Mesendoderm (in vitro differentiated cells): ENCODE measurements at places on chromosomes 12 and 14.
A peak's percentile ranks its signal among the peaks of the same experiment; 100 is the strongest.

DNA sequence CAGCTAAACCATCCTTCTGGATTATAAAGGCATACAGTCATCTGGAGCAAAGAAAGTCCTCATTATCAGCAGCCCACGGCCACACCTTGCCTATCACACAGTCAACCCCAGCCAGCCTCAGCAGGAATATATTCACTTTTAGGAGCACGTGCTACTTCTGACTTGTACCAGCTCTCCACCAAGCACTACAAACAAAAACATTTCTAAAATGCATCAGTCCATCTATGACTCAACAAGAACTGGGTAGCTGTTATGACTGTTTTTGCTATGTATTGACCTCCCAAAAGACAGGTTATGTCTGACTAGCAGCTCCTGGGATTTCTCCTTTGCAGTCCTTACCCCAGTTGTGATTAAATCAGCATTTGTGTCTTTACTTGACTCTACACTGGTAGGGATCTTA, 31.2 kb downstream of the NUAK1 start:
- no peak overlapping the region for H3K27ac ChIP-seq
- no peaks in the 10 kb centered on the region for H3K36me3 ChIP-seq
- peaks cover 27% of the 10 kb centered on the region for H3K4me1 ChIP-seq
- no peak overlapping the region for H3K4me3 ChIP-seq
- no peaks in the 10 kb centered on the region for H3K27me3 ChIP-seq

- no peak overlapping the region for H3K27ac ChIP-seq
- H3K27me3 ChIP-seq: no peaks in the 10 kb centered on the region
- no peaks in the 10 kb centered on the region for H3K36me3 ChIP-seq
- H3K4me1 ChIP-seq: no peaks in the 10 kb centered on the region
These were observed 98.8 kb downstream of the DACT1 start for GRCh38 chr14:58736606-58737005.

DNA sequence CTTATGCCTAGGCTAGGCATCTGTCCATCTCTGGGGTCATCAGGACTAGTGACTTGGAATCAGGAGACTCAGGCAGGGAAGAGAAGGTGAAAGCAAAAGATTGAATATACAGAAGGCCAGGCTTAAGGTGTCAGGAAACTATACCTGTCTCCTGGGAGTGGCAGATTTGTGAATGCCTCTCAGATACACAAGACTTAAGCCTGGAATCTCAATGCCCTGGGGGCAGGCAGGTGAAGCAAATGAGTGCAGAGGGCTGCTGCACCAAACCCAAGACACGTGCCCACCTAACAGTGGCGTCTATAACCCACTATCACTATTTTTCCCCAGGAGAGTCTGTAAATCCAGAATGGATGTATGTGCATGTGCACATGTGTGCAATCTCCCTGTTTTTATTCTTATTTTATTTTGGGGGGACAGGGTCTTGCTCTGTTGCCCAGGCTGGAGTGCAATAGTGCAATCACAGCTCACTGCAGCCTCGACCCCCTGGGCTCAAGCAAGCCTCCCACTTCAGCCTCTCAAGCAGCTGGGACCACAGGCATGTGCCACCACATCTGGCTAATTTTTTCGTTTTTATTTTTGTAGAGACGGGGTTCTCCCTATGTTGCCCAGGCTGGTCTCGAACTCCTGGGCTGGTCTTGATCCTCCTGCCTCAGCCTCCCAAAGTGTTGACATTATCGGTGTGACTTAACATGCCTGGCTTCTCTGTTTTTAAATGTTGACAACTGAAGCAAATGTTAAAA, 31.9 kb upstream of the FOS start:
- H3K4me1 ChIP-seq: no peaks in the 10 kb centered on the region
- H3K27ac ChIP-seq: no peak overlapping the region
- H3K4me3 ChIP-seq: no peak overlapping the region

DNA sequence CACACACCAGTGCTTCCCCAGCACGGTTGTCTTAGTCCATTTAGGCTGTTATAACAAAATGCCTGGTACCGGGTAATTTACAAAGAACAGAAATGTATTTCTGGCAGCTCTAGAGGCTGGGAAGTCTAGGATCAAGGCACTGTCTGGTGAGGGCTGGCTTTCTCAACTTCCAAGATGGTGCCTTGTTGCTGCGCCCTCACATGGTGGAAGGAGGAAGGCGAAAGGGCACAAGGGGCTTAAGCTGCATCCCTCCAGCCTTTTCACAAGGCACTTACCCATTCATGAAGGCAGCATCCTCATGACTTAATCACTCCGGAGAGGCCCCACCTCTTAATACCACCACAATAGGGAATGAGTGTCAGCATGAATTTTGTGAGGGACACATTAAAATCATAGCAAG, 155.5 kb downstream of the SLC15A5 start:
- H3K36me3 ChIP-seq: no peaks in the 10 kb centered on the region
- H3K4me1 ChIP-seq: peaks cover 7% of the 10 kb centered on the region
- peak; percentile 62 for DNase-seq

DNA sequence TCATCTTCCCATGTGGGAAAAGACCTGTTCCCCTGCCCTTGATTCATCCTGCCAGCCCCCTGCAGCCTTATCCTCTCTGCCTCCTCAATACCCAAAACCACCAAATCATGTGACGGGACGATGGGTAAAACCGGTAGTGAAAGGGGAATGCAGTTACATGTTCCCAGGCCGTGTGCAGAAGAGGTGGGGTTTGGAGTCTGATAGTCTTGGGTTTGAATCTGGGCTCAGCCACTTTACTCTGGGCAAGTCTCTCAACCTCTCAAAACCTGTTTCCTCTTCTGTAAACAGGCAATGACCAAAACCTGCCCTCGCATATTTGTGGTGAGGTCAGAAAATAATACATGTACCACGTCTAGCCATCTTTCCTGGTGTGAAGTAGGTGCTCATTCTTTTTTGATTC, 123.0 kb downstream of the PLXNC1 start:
- no peak overlapping the region for H3K4me3 ChIP-seq
- H3K27me3 ChIP-seq: no peaks in the 10 kb centered on the region
- H3K36me3 ChIP-seq: no peaks in the 10 kb centered on the region
- DNase-seq: no peak

DNA sequence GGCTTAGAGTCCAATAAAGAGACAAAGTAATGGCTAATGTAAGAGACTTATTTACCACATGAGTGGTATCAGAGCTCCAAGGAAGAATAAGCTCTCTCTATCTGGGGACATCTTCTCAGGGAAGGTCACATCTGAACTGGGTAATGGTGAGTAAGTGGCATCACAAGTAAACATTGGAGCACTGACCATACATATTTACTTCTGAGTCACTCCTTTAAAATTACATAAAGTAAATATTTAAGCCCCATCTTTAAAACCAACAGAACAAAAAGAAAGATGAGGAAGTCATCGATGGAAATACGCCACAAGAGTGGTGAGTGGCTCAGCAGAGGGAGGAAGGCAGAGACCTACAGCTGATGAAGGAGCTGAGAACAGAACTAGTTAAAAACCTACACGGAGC, 159.9 kb downstream of the DUSP6 start:
- no peaks in the 10 kb centered on the region for H3K27me3 ChIP-seq
- no peak for DNase-seq
- no peak overlapping the region for H3K4me3 ChIP-seq
- no peaks in the 10 kb centered on the region for H3K4me1 ChIP-seq

GRCh38 chr12:93968536-93969285, 179.7 kb upstream of the PLXNC1 start:
- no peaks in the 10 kb centered on the region for H3K36me3 ChIP-seq
- H3K27ac ChIP-seq: no peak overlapping the region
- H3K4me1 ChIP-seq: peaks cover 3% of the 10 kb centered on the region

DNA sequence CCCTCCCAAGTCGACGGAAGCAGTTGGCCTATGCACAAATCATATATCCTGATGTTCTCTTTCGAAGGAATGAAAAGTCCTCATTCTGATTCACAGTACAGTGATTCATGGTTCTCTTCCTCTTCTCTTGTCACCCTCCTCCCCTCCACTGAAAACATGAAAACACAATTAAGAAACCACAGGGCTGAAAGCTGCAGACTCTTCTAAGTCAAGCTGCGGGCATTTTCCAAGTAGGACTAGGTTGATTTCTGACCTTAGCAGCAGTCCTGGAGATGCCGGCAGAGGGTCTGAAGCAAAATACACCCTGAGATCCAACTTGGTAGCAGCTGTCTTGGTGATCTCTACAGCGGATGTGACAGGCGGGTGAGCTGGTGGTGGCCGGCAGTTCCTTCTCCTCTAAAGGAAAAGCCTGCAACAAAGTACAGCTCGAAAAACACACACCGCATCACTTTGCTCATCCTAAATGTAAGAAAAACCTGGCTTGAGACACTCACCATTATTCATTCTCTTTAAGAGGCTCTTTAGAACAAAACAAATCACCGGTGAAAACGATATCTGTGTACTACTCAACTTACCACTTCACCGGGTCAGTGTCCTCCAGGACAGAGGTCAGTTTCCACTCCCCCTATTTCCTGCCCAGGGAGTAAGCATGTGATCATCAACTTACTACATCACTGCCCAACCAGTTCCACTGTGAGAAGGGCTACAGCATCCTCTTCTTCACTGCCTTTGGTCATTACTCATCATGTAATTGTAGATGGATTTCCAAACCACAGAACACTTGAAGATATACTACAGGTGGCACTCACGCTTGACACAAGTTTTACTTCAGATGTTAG, 6.0 kb downstream of the TMCC3 start:
- no peak overlapping the region for H3K27ac ChIP-seq
- no peaks in the 10 kb centered on the region for H3K27me3 ChIP-seq
- no peaks in the 10 kb centered on the region for H3K4me1 ChIP-seq
- no peaks in the 10 kb centered on the region for H3K36me3 ChIP-seq

DNA sequence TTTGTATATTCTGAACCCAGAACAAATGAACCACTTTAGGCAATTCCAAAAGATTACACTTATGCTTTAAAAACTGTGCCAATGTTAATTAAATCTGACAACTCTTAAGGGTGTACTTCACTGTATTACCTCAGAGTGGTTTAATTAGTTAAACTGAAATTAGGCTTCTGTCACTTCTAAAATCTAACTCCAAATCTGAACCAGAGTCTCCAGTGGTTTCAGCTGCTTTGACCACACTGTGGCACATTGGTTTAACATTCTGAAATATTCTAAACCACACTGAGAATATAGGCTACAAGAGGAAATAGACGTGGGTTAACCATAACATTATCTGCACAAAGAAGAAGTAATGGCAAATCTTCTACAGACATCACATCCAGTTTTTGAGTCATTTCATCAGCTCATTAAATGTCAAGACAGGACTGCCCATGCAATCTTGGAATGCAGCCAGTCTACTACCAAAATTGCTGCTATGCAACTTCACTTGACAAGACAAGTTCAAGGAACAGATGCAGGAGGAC, 94.8 kb downstream of the LRP6 start:
- H3K36me3 ChIP-seq: no peaks in the 10 kb centered on the region
- no peaks in the 10 kb centered on the region for H3K4me1 ChIP-seq
- no peak overlapping the region for H3K4me3 ChIP-seq

DNA sequence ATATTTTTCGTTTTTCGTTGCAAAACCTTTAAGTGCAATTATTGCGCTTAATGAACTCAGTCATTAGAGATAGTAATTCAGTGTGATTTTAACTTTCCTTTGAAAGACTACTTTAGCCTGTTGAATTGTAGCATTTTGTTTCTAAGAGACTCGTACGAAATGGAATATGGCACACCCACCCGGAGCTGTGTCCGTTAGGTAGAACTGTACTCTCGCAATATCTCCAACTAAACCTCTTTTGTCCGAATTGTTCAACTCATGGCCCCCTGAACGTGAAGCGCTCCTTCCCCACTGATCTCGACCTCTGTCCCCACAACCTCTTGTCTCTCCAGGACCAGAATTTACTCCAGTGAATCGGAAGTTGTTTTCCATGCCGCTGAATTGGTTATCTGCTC, 800 bp downstream of the PCNX4 start:
- no peaks in the 10 kb centered on the region for H3K27me3 ChIP-seq
- peaks cover 5% of the 10 kb centered on the region for H3K4me1 ChIP-seq
- peak overlapping the region; percentile 98 for H3K27ac ChIP-seq
- peak overlapping the region; percentile 69 for H3K4me3 ChIP-seq

DNA sequence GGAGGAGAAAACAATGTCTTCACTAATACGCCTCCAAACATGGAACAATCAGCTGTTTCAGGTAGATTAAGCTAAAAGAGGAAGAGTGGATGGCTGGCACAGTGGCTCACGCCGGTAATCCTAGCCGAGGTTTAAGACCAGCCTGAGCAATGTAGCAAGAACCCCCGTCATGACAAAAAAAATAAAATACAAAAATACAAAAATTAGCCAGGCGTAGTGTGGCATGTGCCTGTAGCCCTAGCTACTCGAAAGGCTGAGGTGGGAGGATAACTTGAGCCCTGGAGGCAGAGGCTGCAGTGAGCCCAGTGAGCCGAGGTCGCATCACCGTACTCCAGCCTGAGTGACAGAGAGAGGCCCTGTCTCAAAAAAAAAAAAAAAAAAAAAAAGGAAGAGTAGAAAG, 1.2 kb upstream of the MED13L start:
- DNase-seq: peak; percentile 51
- H3K36me3 ChIP-seq: no peaks in the 10 kb centered on the region
- no peak overlapping the region for H3K27ac ChIP-seq
- no peak overlapping the region for H3K4me3 ChIP-seq
- peaks cover 8% of the 10 kb centered on the region for H3K4me1 ChIP-seq
- H3K27me3 ChIP-seq: no peaks in the 10 kb centered on the region

GRCh38 chr14:55347040-55347439, 64.6 kb downstream of the ATG14 start:
- DNase-seq: no peak
- H3K4me3 ChIP-seq: no peak overlapping the region
- H3K4me1 ChIP-seq: no peaks in the 10 kb centered on the region

GRCh38 chr12:95088379-95088778, 15.0 kb upstream of the NR2C1 start:
- H3K36me3 ChIP-seq: peaks cover 5% of the 10 kb centered on the region
- H3K27ac ChIP-seq: no peak overlapping the region
- H3K27me3 ChIP-seq: no peaks in the 10 kb centered on the region
- H3K4me1 ChIP-seq: no peaks in the 10 kb centered on the region
- DNase-seq: no peak

- H3K27ac ChIP-seq: no peak overlapping the region
- H3K4me3 ChIP-seq: no peak overlapping the region
- DNase-seq: no peak
- no peaks in the 10 kb centered on the region for H3K4me1 ChIP-seq
These were observed 68.1 kb downstream of the TPH2 start for GRCh38 chr12:72006766-72007165.

DNA sequence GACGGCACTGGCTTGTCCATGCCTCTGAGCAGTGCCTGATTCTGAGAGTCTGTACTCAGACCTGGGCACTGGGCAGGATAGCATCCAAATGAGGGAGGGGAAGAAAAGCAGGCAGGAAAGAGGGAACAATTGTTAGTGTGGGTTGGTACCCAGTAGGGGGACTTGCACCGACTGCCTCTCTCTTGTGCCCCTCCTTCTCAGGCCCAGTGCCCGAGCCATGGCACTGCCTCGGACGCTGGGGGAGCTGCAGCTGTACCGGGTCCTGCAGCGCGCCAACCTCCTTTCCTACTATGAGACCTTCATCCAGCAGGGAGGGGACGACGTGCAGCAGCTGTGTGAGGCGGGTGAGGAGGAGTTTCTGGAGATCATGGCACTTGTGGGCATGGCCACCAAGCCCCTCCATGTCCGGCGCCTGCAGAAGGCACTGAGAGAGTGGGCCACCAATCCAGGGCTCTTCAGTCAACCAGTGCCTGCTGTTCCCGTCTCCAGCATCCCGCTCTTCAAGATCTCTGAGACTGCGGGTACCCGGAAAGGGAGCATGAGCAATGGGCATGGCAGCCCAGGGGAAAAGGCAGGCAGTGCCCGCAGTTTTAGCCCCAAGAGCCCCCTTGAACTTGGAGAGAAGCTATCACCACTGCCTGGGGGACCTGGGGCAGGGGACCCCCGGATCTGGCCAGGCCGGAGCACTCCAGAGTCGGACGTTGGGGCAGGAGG, 2.2 kb downstream of the NAB2 start:
- peaks cover 7% of the 10 kb centered on the region for H3K4me1 ChIP-seq
- H3K27me3 ChIP-seq: no peaks in the 10 kb centered on the region
- H3K27ac ChIP-seq: no peak overlapping the region
